Pancreas (tissue), 10 donors: ENCODE measurements at places on chromosomes 4 and X. TPM values are rescaled to one million over a fixed set of nuclear protein-coding genes. Genes with fewer than 3 reads are reported as not detected.

GRCh38 chrX:108165383-108166111, 74.0 kb downstream of the ATG4A start:
- no peaks in the 10 kb centered on the region for H3K36me3 ChIP-seq
- no peak overlapping the region for H3K27ac ChIP-seq
- no peak for DNase-seq
- H3K4me1 ChIP-seq = no peaks in the 10 kb centered on the region
- H3K27me3 ChIP-seq = no peaks in the 10 kb centered on the region
- H3K4me3 ChIP-seq = no peak overlapping the region

DNA sequence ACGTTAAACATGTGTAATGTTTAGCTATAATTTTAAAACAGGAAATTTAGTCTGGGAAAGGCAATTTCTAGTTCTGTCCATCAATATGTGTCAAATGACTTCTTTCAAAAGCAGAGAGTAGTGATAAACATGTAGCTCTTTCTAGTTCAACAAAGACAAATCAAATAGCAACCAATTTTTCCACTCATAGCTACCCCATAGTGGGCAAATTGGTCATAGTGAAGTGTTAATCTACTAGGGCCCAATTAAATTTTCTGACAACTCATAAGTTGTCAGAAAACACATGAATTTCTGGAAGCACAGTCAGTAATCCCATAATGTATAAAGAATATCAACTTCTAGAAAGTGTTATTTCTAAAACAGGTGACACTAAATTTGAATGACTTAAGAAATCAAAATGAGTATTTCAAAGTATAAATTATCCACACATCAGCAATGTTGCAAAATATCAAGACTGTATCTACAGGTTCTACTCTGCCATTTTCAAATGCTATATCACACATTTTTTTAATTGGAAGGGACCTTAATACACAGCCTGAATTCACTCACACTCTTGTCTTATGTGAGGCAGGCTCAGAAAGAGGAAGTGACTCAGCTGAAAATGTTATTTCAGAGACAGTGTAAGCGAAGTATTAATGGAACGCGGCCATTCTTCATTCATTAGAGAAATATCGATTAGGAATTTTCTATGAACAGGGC, 7.7 kb downstream of the OCIAD2 start:
- no peaks in the 10 kb centered on the region for H3K27me3 ChIP-seq
- H3K27ac ChIP-seq = no peak overlapping the region
- no peaks in the 10 kb centered on the region for H3K4me1 ChIP-seq
- H3K36me3 ChIP-seq = no peaks in the 10 kb centered on the region

- no peak overlapping the region for H3K4me3 ChIP-seq
- H3K27me3 ChIP-seq = no peaks in the 10 kb centered on the region
- no peaks in the 10 kb centered on the region for H3K36me3 ChIP-seq
- H3K27ac ChIP-seq = no peak overlapping the region
These were observed 106.1 kb downstream of the NHS start for GRCh38 chrX:17481086-17481485.

GRCh38 chr4:101501421-101501820, 154.1 kb upstream of the PPP3CA start:
- H3K27me3 ChIP-seq = no peaks in the 10 kb centered on the region
- H3K4me3 ChIP-seq = no peak overlapping the region
- H3K4me1 ChIP-seq = no peaks in the 10 kb centered on the region
- DNase-seq = no peak
- H3K27ac ChIP-seq = no peak overlapping the region

DNA sequence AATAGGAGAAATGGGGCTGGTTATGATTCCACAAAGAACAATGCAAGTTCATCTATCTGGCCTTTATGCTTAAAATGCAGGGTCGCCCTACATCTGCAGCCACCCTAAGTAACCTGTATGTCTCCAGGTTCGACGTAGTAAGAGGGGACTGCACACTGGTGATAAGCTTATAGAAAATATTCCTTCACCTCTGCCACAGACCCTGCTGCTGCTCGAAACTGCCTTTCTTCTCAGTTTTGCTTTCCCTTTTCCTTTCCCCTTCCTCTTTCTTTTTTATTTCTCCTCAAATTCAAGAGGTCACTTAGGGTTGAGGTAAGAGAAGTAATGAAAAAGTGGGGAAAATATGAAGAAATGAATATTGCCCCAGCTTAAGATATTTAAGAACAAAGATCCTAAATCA, 123.5 kb downstream of the DCHS2 start:
- no peaks in the 10 kb centered on the region for H3K36me3 ChIP-seq
- no peaks in the 10 kb centered on the region for H3K4me1 ChIP-seq
- DNase-seq = no peak

DNA sequence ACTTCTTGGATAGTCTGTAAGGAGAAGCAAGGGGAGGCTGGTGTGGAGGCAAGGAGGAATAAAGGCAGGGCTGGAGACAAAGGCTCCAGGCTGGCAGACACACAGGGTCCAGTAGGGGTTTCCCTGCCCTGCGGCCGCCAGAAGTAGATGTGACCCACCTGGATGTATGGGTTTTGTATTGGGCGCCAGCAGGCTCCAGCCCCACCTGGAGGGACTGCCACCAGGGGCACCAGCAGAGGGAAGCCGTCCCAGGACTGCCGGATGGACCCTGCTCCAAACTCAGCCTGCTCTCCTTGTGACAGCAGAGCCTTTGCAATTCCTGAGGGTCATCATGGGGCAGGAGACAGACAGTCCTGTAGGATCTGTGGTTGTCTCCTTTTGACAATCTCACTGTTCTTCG, 52.7 kb downstream of the MGST2 start:
- no peak overlapping the region for H3K4me3 ChIP-seq
- H3K4me1 ChIP-seq = no peaks in the 10 kb centered on the region
- H3K27ac ChIP-seq = no peak overlapping the region
- H3K36me3 ChIP-seq = no peaks in the 10 kb centered on the region
- no peaks in the 10 kb centered on the region for H3K27me3 ChIP-seq

DNA sequence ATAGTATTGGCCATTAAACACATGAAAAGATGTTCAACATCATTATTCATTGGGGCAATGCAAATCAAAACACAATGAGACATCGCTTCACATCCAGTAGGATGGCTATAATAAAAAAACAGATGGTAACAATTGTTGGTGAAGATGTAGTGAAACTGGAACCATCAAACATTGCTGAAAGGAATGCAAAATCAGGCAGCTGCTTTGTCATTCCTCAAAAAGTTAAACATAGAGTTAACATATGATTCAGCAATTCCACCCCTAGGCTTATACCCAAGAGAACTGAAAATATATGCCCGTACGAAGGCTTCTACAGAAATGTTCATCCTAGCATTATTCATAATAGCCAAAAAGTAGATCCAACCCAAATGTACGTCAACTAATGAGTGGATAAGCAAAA, 144.0 kb upstream of the NAP1L5 start:
- DNase-seq = no peak
- H3K27me3 ChIP-seq = no peaks in the 10 kb centered on the region
- peaks cover 31% of the 10 kb centered on the region for H3K4me1 ChIP-seq
- H3K27ac ChIP-seq = no peak overlapping the region
- no peak overlapping the region for H3K4me3 ChIP-seq

Gene PPP4R3C
- not detected for polyA plus RNA-seq
